ENCODE measurements at places on chromosomes 6 and 20.
A peak's percentile ranks its signal among the peaks of the same experiment; 100 is the strongest.

DNA sequence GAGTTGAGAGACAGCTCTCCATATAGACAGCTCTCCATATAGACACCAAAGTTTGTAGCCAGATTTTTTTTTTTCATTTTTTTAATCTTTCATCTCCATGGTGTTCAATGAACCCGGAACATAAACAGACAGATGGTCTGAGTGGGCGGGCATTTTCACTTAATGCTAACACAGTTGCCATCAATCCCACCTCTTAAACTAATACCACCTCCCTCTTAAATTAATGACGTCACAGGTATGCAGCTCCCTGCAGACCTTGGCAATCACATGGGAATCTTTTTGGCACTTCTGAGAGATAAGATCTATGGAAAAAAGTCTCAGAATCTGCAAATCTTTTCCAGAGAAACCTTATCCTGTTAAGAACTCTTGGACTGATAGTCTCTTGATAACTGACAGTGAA is 43.2 kb downstream of the PFDN4 start:
- DNase-seq = no peak

GRCh38 chr6:161921602-161922395 is 647.9 kb upstream of the AGPAT4 start:
- DNase-seq = no peak

DNA sequence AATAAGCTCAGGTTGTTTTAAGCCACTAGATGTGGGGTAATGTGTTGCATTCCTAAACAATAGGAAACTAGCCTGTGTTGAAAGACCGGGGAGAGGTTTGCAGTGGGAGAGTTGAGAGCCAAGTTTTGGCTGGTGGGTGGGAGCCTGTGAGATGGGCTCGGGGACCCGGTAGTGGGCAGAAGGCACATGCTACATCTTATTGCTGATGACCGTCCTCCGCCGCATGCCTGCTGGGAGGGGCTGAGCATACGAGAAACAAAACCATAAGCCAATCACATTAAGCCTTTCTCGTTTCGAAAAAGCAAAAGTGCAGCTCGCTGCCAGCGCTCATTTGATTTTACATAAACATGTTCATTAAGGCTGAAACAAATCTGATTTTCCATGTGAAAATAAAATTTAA is 57.4 kb upstream of the MPC1 start:
- no peak for DNase-seq

GRCh38 chr6:136552054-136552453 is 1.8 kb upstream of the MAP7 start:
- DNase-seq = no peak

GRCh38 chr6:166499350-166500163 is 86.9 kb downstream of the RAMACL start:
- DNase-seq = no peak

DNA sequence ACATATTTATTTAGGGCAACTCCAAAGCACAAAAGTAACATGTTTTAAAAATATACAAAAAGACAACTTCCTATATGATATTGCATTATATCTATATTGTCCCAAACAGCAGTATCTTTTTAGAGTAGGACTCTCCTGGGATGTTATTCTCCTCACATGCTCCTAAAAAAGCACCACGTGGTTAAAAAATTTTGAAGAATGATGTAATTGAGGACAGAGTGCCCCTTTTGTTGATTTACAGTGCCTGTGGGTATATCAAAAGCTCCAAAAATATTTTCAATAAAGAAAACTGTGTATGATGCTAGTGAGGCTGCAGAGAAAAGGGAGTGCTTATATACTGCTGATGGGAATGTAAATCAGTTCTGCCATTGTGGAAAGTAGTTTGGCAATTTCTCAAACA is 130.3 kb upstream of the HDAC2 start:
- no peak for DNase-seq

DNA sequence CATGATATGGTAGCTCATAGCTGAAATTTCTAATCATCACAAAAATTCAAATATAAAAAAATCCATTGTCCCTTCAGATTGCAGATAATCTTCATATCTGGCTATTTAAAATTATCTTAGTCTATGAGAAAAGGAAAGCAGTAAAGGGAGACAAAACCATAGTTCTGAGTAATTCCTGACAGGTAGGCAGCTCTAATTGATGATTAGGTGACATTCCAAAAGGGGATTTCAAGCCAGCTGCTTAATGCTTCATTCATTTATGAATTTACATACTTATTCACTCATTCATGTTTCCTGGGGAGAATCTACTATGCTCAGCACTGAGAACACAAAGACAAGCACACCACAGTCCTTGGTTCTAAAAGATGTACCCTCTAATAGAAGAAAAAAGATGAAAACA is 437.1 kb downstream of the COL12A1 start:
- DNase-seq = no peak

GRCh38 chr6:25035512-25036435 is 100.0 kb upstream of the RIPOR2 start:
- no peak for DNase-seq

DNA sequence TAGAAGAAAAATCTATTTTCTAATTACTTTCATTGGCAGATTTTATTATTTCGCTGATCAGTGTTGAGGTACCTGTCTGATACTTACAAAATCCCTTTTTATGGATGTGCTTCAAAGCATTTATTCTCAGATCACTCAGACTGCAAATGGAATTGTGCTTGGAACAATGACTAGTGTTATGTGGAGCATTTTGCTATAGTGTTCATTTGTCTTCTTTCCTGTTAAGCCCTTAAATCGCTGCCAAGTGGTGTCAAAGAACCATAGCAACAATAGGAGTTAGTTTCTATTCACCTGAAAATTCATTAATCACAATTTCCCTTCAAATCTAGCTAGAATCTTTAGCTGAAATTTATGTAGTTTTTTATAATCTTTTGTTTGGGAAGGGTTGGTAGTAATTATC is 29.8 kb downstream of the SMPDL3A start:
- DNase-seq = no peak

DNA sequence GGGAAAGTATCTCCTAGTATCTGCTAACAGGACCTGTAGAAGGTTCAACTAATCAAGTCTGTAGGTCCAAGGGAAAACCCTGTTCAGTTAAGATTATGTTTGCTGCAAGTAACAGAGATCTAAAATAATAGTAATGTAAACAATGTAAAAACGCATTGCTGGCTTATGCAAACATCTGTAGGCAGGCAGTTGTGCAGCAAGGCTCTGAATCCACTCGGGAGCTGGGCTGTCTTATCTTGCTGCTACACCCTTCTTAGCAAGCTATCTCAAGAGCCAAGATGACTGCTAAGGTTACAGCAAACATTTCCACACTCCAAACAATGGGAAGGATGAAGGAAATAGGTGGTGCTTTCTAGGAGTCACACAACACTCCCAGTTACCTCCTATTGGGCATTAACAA is 397.3 kb upstream of the NRSN1 start:
- no peak for DNase-seq

GRCh38 chr6:165770397-165771082 is 107.5 kb upstream of the PDE10A start:
- DNase-seq = no peak

- DNase-seq = no peak
Measured at GRCh38 chr6:130781557-130781956, 45.6 kb upstream of the SMLR1 start.

- DNase-seq = peak; percentile 48
Measured at GRCh38 chr6:152338335-152339125, 298.6 kb downstream of the SYNE1 start.

DNA sequence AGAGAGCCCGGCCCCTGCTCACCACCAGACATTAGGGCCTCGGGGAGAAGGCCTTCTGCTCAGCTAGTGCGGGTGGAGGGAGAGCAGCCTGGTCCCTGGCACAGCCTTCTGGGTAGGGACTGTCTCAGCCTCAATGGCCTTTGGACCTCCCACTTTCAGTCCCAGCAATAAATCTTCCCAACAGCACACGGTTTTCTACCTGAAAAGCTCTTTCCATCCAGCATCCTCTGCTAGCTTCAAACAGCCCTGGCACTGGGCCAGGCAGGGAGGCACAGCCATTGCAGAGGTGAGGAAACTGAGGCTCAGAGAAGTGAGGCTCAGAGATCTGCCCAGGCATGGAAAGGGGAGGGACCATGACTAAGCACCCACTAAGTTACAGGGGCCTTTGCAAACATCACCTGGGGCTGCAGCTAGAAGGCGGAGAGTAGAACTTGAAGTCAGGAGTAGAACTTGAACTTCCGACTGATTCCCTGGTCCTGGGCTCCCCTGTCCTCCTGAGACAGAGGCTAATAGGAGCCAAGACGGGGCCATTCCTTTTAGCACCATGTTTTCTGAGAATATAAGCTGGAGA is 43.9 kb upstream of the NOL4L start:
- no peak for DNase-seq

- DNase-seq = no peak
Measured at GRCh38 chr20:32534661-32535240, 50.4 kb downstream of the NOL4L start.

DNA sequence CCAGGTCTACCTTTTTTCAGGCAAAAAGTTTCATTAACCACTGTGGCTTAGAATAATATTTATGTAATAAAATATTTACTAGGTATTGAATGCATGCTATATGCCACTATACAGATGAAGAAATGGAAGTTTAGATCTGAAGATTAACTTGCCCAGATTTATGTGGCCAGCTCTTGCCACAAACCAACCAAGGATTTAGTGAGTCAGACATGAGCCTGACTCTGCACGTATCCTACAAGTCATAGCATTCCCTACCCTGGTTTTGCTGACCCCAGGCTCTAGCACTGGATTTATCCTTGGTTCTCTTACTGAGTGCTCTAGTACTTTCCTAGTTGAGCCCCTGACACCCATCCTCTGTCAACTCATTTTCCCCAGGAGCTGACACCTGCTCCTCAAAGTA is 75.4 kb downstream of the ANKEF1 start:
- no peak for DNase-seq

DNA sequence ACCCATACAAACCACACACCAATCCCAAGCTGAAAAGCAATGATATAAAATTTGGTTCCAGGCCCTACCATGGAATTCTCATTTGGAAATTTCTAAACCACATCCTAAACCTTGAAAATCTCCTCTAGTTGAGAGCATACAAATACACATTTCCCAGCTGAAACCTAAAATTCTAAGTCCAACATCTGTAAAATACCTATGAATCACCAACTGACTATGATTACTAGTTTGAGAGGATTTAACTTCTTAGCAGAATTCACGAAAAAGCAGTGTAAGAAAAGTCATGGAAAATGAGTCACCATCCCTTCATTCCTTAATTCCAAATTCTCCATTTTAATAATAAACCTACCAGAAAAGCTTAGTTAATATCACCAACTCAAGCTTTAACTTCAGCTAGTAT is 15.4 kb downstream of the RANBP9 start:
- DNase-seq = no peak

GRCh38 chr6:75337835-75338580 is 53.4 kb upstream of the TMEM30A start:
- DNase-seq = no peak

DNA sequence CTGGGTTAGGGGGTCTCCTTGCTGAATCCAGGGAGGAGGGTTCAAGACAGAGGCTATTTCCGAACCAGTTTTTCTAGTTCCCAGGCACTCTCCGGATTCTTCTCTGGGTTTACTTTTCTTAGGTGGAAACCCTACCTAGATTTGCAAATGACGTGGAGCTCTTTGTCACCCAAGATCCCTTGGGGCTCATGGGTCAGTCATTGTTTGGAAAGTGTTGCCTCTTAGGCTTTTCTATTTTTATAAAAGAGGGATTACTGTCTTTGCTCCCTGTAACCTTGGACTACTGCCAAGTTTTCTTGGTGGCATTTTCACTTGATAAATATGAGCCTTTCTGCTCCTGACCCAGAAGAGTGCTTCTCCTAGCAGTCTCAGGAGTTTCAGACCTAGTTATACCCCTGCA is 33.6 kb downstream of the FAM209B start:
- no peak for DNase-seq

GRCh38 chr6:168307695-168308021 is 11.9 kb downstream of the DACT2 start:
- DNase-seq = no peak

DNA sequence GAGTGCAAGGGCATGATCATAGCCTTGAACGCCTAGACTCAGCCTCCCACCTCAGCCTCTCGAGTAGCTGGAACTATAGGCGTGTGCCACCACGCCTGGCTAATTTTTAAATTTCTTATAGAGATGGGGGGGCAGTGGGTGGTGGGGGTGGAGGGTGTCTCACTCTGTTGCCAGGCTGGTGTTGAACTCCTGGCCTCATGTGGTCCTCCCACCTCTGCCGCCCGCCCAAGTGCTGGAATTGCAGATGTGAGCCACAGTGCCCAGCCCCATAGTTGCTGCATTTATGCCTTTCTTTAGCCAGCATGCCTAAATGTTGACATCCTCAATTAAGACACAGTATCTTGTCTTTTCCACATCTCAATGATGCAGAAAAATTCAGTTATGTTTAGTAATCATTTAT is 171.1 kb downstream of the ARID1B start:
- no peak for DNase-seq

DNA sequence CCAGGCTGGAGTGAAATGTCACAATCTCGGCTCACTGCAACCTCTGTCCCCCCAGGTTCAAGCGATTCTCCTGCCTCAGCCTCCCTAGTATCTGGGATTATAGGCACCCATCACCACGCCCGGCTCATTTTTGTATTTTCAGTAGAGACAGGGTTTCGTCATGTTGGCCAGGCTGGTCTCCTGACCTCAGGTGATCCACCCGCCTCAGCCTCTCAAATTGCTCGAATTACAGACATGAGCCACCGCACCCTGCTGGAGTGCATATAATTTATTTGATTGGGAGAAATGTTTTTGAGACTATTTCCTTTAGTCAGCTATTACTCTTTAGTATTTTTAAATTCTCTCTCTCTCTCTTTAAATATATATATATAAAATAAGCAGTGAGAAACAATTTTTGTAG is 29.8 kb downstream of the FAM83B start:
- DNase-seq = no peak

DNA sequence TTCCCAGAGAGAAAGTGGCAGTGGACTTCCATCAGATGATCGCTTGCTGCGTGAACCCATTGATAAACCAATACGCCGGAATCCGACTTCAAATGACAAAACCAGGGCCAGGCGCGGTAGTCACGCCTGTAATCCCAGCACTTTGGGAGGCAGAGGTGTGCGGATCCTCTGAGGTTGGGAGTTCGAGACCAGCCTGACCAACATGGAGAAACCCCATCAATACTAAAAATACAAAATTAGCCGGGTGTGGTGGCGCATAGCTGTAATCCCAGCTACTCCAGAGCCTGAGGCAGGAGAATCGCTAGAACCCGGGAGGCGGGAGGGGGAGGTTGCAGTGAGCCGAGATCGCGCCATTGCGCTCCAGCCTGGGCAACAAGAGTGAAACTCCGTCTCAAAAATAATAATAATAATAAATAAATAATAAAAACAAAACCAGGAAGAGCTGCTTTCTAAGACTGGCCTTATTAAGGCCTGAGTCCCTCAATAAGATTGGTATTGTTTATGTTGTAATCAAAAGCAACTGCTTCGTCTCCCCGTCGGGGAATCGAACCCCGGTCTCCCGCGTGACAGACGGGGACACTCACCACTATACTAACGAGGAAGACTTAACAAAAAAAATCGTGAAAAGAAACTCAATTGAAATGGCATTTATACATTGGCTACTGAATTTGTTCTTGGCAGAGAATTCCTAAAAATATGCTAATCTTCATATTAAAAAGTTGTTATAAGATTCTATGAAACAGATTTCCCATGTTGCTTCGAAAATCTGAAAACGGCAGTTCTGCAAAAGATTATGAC is 110.2 kb upstream of the ZNF184 start:
- DNase-seq = peak; percentile 20
